Activated naive CD8-positive, alpha-beta T cell treated with anti-CD3 and anti-CD28 coated beads for 36 hours (primary cell): ENCODE measurements at places on chromosomes 5 and 9. TPM values are rescaled to one million over a fixed set of nuclear protein-coding genes. Genes with fewer than 3 reads are reported as not detected.

The FOXI1 gene
- total RNA-seq, result not detected

The PCDHGB2 gene
- 0.10 TPM for total RNA-seq

The PLPPR1 gene
- total RNA-seq, result not detected

The ANKRD34B gene
- not detected for total RNA-seq

The ARHGEF28 gene
- total RNA-seq, result not detected

The IGFBPL1 gene
- not detected for total RNA-seq

The PCDHB9 gene
- not detected for total RNA-seq

The ARL10 gene
- 8.0 TPM for total RNA-seq

The TRAF1 gene
- 169 TPM for total RNA-seq

The FSTL4 gene
- total RNA-seq, result 0.29 TPM

The LCP2 gene
- 199 TPM for total RNA-seq

The CTXN3 gene
- not detected for total RNA-seq

The TMEM215 gene
- not detected for total RNA-seq

The SNCAIP gene
- total RNA-seq, result not detected

The ARHGEF39 gene
- total RNA-seq, result 17.2 TPM

The GPR150 gene
- total RNA-seq, result 0.34 TPM

The OR1J2 gene
- total RNA-seq, result 0.23 TPM

The MTRR gene
- 67.2 TPM for total RNA-seq

The FRRS1L gene
- total RNA-seq, result not detected

The UBTD2 gene
- 8.3 TPM for total RNA-seq

The CBY3 gene
- 1.1 TPM for total RNA-seq

The PCDHGB5 gene
- 0.16 TPM for total RNA-seq

The UHRF2 gene
- total RNA-seq, result 42.3 TPM

The FRMD3 gene
- total RNA-seq, result 0.52 TPM

The PCDHGA12 gene
- total RNA-seq, result not detected

The SHOC1 gene
- not detected for total RNA-seq

The EGFLAM gene
- not detected for total RNA-seq

The GPX3 gene
- total RNA-seq, result not detected

The GDNF gene
- not detected for total RNA-seq

The CARD9 gene
- total RNA-seq, result 1.5 TPM

The NDUFS6 gene
- 42.4 TPM for total RNA-seq

The CAVIN4 gene
- total RNA-seq, result 0.10 TPM

The RMRP gene
- 10,099 TPM for total RNA-seq

The ENG gene
- 18.8 TPM for total RNA-seq

The GARIN3 gene
- 0.46 TPM for total RNA-seq

The GRXCR2 gene
- total RNA-seq, result not detected

The SLC36A3 gene
- not detected for total RNA-seq

The CCDC171 gene
- total RNA-seq, result 2.4 TPM

The PCDH12 gene
- total RNA-seq, result 1.5 TPM

The MCCC2 gene
- 74.7 TPM for total RNA-seq

The NPR3 gene
- not detected for total RNA-seq

The PALM2AKAP2 gene
- not detected for total RNA-seq

The CKMT2 gene
- total RNA-seq, result not detected

The CDH9 gene
- not detected for total RNA-seq

The GLRA1 gene
- total RNA-seq, result not detected

The SNAPC3 gene
- 20.4 TPM for total RNA-seq

The ZNF883 gene
- total RNA-seq, result 1.9 TPM

The IL3 gene
- 0.49 TPM for total RNA-seq

The F2RL2 gene
- not detected for total RNA-seq

The PPIP5K2 gene
- total RNA-seq, result 84.0 TPM
